ENCODE measurements at places on chromosomes 5 and 9.

DNA sequence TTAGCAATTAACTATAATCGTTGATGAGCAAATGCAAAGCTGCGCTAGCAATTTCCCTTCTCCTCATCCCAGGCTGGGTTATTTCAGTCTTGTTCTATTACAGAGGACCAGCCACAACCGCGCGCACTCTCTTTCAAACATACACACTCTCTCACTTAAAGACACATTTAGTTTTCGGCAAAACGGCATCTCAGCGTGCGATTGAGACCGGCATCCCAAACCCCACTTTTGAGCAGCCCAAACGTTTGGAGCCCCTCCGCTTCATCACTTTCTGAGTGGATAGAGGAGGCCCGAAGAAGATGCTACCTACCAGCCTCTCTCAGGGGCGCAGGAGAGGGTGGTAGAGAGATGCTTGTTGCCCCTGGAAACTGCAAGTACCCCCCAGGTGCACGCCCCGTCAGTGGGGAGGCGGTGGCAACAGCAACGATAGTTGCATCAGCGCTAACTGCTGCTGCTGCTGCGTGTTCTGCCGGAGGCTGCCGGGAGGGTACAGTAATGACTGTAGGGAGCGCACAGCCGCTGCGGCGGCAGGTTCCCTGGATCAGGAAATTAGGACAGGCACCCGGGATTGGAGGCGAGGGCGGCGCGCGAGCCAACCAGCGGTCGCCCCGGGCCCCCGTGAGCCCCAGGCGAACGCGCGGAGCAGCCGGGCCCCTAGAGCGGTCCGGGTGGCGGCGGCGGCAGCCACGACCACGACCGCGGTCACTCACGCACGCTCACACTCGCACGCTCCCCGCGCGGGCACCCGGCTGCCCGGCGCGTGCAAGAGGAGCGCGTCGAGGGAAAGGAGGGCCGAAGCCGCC is 467 bp upstream of the VLDLR start:
- peak; percentile 78 for DNase-seq

- DNase-seq, result no peak
These were observed 282.9 kb downstream of the SLF1 start for GRCh38 chr5:94901191-94901979.

- no peak for DNase-seq
These were observed 11.1 kb downstream of the GAPVD1 start for GRCh38 chr9:125272697-125273096.

- no peak for DNase-seq
These were observed 167.0 kb upstream of the CDKN2B start for GRCh38 chr9:22175972-22176545.

- DNase-seq, result no peak
These were observed 345.3 kb upstream of the CD180 start for GRCh38 chr5:67541875-67542274.

DNA sequence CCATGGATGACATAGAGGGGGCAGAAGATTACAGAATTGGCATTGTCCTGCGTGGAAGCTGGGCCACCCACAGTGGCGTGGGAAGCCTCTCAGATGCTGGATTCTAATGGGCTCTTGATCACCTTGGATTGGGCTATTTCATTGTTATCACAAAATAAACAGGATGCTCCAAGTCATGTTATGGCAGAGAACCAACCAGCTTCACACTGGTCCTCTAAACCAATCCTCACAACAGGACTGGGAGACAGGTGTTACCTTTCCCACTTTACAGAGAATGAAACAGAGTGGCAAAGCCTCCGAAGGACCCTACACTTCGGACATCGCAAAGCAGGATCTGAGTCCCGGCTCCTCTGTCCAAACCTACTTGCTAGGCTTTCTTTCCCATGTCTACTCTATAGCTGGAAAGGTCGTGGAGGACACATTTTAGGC is 455 bp upstream of the SMIM3 start:
- no peak for DNase-seq
